ENCODE measurements at places on chromosomes 6 and 20. TPM values are rescaled to one million over a fixed set of nuclear protein-coding genes. Genes with fewer than 3 reads are reported as not detected.

Gene WFDC13
- total RNA-seq = not detected

Gene FRK
- total RNA-seq = 1.3 TPM

Gene TBX18
- total RNA-seq = 15.8 TPM

Gene COL9A3
- 0.49 TPM for total RNA-seq

Gene C6orf141
- total RNA-seq = 13.5 TPM

Gene SLC22A2
- not detected for total RNA-seq

Gene HCRTR2
- total RNA-seq = not detected

Gene TCF21
- total RNA-seq = not detected

Gene TPX2
- total RNA-seq = 115 TPM

Gene RUNX2
- 1.2 TPM for total RNA-seq

Gene RIPPLY2
- total RNA-seq = not detected

Gene SLC32A1
- not detected for total RNA-seq

Gene OVOL2
- 0.27 TPM for total RNA-seq

Gene TRIM40
- total RNA-seq = not detected

Gene THBD
- total RNA-seq = 71.5 TPM

Gene HLA-DQA2
- total RNA-seq = not detected

Gene RSPH4A
- 0.26 TPM for total RNA-seq

Gene SMLR1
- not detected for total RNA-seq

Gene C20orf141
- not detected for total RNA-seq

Gene SLPI
- 9.0 TPM for total RNA-seq

Gene FOXF2
- total RNA-seq = 24.3 TPM

Gene TNF
- not detected for total RNA-seq

Gene ZNF165
- 1.4 TPM for total RNA-seq

Gene ATAT1
- 5.7 TPM for total RNA-seq

Gene KPNA5
- total RNA-seq = 0.76 TPM

Gene CST4
- not detected for total RNA-seq

Gene ULBP2
- total RNA-seq = 3.3 TPM

Gene TBXT
- not detected for total RNA-seq

Gene CLDN20
- not detected for total RNA-seq

Gene SLC22A23
- total RNA-seq = 8.9 TPM

Gene TP53TG5
- total RNA-seq = not detected

Gene MAS1
- total RNA-seq = not detected

Gene CALHM6
- not detected for total RNA-seq

Gene RHAG
- total RNA-seq = not detected

Gene ZNF311
- 0.42 TPM for total RNA-seq

Gene TRIM10
- not detected for total RNA-seq

Gene LAMA2
- 0.68 TPM for total RNA-seq

Gene TNFRSF6B
- total RNA-seq = 1.4 TPM

Gene PRDM1
- 5.9 TPM for total RNA-seq

Gene OR12D2
- total RNA-seq = not detected

Gene ISM1
- total RNA-seq = 0.20 TPM

Gene COQ3
- total RNA-seq = 10.7 TPM

Gene SFTA2
- total RNA-seq = not detected

Gene ATP9A
- total RNA-seq = 10.8 TPM

Gene TGM6
- total RNA-seq = not detected

Gene UNC5CL
- total RNA-seq = 0.38 TPM

Data from A549 treated with ZK216348 at 1 μM for 4 hours (cell line).